SJCRH30 (cell line): ENCODE measurements at places on chromosomes 3 and 15. TPM values are rescaled to one million over a fixed set of nuclear protein-coding genes. Genes with fewer than 3 reads are reported as not detected.

The ZNF660 gene
- total RNA-seq = 6.5 and 8.3 TPM in 2 replicates

The CDV3 gene
- 179 and 180 TPM in 2 replicates for total RNA-seq

The TIMMDC1 gene
- 67.9 and 74.0 TPM in 2 replicates for total RNA-seq

GRCh38 chr15:48954538-48954937, 9.2 kb downstream of the SHC4 start:
- DNase-seq = no peak

GRCh38 chr3:10708216-10708893, 107.7 kb upstream of the SLC6A11 start:
- no peak for DNase-seq

- no peak for DNase-seq
Measured at GRCh38 chr3:180036671-180037455, at the start of gene PEX5L. PEX5L (minus strand) TSS chr3:180036937; CDS start chr3:180036599, 338 bp downstream.

DNA sequence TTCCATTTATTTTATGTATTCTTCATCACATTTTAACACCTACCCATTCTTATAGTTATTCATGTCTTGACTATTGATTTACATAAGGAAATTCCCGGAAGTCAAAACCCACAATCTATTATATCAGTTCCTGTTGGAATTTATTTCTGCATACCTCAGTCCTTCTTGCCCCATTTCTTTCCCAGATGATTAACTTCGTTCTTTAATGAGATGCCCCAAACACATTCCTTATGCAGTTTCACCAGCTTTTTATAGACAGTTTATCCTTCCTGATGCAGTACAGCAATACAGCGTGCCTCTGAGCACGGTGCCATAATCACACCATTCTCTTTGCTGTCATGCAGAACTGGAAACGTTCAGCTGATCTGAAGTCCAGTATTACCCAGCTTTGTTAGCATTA, 175.8 kb upstream of the NANOGP8 start:
- DNase-seq = no peak

GRCh38 chr15:65870889-65871533, 1.7 kb downstream of the RAB11A start:
- peak; percentile 41 for DNase-seq

DNA sequence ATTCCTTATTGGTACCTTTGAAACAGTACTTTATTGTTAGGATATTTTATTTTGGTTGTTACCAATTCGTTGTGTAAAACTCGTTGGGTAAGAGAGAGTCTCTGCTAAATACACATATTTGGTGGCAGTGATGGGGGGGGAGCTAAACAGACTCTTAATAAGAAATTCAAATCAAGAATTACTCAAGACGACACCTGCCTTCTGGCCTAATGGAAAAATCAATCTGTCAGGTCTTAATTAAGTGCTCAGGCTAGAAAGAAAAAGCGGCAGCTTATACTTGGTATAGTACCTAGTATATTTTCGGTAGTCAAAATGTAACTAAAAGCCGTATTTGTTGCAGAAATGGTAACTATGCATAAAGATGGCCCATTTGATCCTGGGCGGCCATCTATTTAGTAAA, 18.2 kb downstream of the FOXP1 start:
- DNase-seq = no peak

GRCh38 chr3:120415756-120416155, 35.0 kb downstream of the FSTL1 start:
- no peak for DNase-seq

GRCh38 chr3:110783541-110783940, 288.1 kb upstream of the NECTIN3 start:
- DNase-seq = no peak

DNA sequence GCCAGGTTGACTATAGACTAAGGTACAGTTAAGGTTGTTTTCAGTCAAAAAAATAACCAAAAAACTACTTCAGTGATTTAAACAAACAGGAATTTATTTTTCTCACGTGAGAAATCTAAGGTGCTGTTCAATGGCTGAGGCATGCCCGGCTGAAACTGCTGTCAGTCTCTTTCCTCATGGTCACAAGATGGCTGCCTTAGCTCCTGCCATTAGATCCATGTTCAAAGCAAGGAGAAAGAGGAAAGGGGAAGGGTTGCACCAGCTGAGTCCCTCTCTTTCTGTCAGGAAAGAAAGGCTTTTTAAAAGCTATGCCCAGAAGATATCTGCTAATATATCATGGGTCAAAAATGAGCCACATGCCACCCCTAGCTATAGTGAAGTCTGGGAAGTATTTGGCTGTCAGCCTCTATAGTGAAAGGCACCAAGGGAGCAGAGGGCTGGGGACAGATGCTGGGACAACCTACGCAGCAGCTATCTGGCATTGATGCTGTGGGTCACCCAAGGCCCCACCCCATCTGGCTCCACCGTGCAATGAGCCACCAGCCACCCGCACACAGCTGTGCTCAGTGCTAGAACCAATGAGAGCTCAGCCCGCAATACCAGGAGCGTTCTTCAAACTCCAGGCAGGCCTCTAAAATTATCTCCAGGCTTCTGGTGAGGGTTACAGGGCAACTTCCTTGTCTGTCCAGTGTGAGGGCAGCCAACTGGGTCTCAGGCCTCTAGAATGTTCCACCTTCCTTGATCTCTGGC, 64.7 kb upstream of the GATA2 start:
- no peak for DNase-seq

GRCh38 chr3:5298453-5298852, 110.9 kb downstream of the EDEM1 start:
- no peak for DNase-seq

DNA sequence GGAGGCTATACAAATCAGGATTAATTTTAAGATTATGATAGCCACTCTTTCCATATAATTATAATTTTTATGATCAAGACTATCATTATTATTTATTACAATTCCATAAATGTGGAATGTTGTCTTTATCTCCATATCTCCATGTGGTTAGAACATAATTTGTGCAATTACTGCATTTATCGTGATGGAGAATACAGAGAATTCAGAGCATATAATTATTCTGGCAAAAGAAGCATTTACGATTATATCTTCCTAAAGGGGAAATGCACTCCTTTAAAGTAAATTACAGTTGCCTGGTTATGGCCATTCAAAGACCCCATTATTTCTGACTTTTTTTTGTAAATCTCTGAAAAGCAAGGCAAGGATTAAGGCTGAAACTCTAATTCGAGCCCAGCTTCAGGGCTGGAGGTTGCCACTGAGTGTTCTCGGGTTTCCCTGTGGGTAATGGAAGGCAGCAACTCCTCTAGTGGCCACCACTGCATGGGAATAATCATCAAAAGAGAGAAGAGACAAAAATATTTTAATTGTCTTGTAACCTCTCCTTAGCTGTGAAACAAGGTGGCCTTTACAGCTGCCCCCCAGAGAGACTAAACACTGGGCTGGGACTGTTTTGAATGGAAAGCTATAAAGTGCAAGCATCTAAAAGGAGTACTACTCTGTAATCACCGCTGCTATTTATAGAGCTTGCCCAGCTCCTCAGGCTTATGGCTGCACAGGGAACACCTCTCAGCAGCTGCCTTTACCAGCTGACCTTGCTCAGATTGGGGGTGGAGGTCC, 59.8 kb upstream of the PRTG start:
- peak; percentile 58 for DNase-seq

- no peak for DNase-seq
Measured at GRCh38 chr3:123147754-123148535, 53.8 kb upstream of the SEC22A start.

DNA sequence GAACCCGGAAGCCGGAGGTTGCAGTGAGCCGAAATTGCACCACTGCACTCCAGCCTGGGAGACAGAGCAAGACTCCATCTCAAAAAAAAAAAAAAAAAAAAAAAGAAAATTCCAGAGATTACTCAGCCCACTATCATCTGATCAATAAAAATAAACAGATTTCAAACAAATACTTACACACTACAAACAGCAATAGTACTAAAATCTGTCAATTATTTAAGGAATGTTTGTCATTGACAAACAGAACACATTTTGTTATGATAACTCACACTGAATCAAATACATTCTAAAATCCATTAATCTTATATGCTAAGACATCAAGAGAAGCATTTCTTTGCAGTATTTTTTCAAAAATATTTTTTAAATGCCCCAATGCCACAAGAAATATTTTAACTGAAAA, 7.6 kb downstream of the MYO9A start:
- DNase-seq = no peak

DNA sequence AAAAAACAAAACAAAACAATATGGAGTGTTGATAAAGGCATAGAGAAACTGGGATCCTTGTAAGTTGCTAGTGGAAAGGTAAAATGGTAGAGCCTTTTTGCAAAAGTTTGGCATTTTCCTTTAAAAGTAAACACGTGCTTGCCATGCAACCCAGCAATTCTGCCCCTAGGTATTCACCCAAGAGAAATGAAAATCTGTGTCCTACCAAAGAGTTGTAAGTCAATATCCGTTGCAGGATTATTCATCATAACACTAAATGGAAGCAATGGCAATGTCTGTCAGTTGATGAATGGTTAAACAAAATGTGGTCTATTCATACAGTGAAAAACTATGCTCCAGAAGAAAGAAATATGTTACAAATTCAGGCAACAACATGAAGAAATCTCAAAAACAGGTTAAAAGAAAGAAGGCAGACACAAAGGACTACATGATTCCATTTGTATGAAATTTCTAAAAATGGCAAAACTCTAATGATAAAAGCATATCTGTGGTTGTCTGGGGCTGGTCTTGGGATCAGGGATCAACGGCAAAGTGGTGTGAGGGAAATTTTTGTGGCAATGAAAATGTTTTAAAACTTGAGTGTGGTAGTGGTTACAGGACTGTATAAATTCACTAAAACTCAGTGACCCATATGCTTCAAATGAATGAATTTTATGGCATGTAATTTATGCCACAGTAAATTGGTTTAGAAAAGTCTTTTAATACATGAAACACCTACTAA, 229.6 kb downstream of the OPA1 start:
- peak; percentile 41 for DNase-seq

- DNase-seq = peak; percentile 59
Measured at GRCh38 chr15:90873998-90874605, 5.7 kb downstream of the FURIN start.

DNA sequence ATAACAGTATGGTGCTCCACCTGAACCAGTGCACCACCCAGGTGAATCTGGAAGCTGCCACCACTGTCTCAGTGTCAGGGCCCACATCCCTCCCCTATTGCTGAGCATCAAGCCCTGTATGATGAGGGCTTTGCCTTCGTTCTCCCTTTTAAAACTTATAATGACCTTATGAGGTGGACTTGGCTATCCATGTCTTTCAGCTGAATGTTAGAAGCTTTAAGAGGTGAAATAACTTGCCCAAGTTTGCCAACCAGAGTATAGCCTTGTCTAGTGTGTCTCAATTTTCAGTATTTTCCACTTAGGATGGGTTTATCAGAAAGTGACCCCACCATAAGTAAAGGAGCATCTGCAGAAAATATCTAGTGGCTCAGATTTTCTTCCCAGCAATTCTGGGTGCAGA, 87.8 kb downstream of the SHOX2 start:
- no peak for DNase-seq

- DNase-seq = no peak
Measured at GRCh38 chr15:34682674-34683073, 72.1 kb downstream of the GJD2 start.

DNA sequence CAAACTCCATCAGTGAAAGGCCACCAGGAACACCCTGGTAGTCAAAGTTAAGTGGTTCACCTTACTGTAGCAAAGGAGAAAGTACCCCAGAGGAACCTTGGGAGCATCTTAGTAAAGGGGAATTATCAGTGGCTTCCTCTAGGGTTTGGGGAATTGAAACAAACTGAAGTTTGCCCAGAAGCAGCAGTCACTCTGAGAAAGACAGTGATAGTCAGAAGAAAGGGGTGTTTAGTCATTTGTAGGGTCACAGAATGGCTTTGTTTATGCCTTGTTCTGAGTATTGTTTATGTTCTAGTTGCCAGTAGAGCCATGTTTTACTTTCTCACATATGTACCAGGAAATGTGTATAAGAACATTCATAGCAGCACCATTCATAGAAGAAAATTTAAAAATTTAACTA, 93.8 kb downstream of the FHIT start:
- DNase-seq = no peak

- DNase-seq = peak; percentile 81
Measured at GRCh38 chr15:64288577-64288976, 67.4 kb downstream of the CSNK1G1 start.

DNA sequence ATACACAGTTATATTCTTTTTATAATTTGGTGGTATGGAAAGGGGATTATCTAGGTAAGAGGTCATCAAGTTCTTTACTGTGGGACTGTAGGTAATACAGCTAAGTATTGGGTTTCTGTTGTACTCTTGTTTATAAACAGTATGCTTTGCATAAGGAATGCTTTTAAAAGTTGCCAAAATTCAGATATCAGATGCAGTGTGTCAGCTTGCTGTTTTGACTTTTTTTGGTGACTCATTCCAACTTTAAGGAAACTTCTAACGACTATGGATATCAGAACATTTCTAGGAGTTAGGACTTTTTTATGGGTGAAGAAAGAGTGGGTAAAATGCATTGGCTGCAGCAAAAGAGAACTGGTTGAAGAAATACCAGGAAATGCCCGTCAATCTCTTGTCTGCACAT, 2.8 kb downstream of the SCAANT1 start:
- no peak for DNase-seq

DNA sequence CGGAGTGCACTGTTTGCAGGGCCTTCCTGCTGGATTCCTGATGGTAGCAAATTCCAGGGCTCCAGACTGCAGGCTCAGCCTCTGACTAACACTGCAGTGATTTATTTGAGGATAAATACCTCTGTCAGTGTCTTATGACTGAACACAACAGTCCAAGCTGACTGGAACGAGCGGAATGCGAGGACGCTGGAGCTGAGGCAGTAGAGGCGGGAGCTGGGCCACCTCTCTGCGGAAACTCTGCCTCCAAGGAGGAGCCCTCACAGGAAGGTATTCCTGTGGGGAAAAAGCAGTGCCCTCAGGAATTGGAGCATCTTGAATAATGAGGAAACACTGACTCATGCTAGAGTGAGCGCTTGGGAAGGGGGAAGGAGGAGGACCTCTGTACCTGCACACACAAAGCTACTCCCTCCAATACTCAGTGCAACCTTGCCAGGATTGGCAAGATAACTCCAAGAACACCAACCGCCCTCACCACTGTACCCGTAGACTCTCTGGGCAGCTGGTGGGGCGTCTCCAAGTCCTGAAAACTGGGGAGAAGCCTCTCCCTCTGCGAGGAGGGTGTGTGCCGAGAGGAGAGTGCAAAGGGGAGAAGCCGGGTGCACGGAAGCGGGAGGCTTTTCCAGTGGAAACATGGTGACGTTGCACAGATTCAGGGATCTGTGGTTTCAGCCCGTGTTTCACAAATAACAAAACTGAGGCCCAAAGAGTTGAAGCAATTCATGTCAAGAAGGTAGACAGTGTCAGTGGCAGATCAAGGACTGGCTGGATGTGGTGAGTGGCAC, 43.0 kb downstream of the VGLL4 start:
- DNase-seq = peak; percentile 87

- DNase-seq = no peak
Measured at GRCh38 chr3:36652104-36652503, 112.2 kb downstream of the DCLK3 start.

- DNase-seq = no peak
Measured at GRCh38 chr3:164640591-164640990, 437.7 kb downstream of the SI start.
